A673 (cell line): ENCODE measurements at places on chromosomes 5 and 9. TPM values are rescaled to one million over a fixed set of nuclear protein-coding genes. Genes with fewer than 3 reads are reported as not detected.

PPP3R2 gene
- not detected in 2 replicates for total RNA-seq

SLIT3 gene
- total RNA-seq = not detected in 2 replicates

PCDH1 gene
- 0.45 and 0.61 TPM in 2 replicates for total RNA-seq

RANBP3L gene
- not detected in 2 replicates for total RNA-seq

PCSK5 gene
- 0.17 and 0.26 TPM in 2 replicates for total RNA-seq

LECT2 gene
- not detected in 2 replicates for total RNA-seq

NUTM2G gene
- not detected in 2 replicates for total RNA-seq
